CD4-positive, alpha-beta memory T cell (primary cell): ENCODE measurements at places on chromosomes 3 and 15. TPM values are rescaled to one million over a fixed set of nuclear protein-coding genes. Genes with fewer than 3 reads are reported as not detected.

NTRK3 gene
- not detected for polyA plus RNA-seq

FES gene
- polyA plus RNA-seq, result not detected

CRABP1 gene
- not detected for polyA plus RNA-seq

PLA2G4B gene
- 2.8 TPM for polyA plus RNA-seq

LRRN1 gene
- polyA plus RNA-seq, result 0.17 TPM

GPR62 gene
- polyA plus RNA-seq, result not detected

- H3K27me3 ChIP-seq, result no peaks in the 10 kb centered on the region
- H3K36me3 ChIP-seq, result no peaks in the 10 kb centered on the region
- no peaks in the 10 kb centered on the region for H3K4me1 ChIP-seq
- no peak for DNase-seq
- H3K4me3 ChIP-seq, result no peak overlapping the region
- H3K27ac ChIP-seq, result no peak overlapping the region
Observed at GRCh38 chr3:80051602-80051962, 283.8 kb upstream of the ROBO1 start.

GRCh38 chr15:74261685-74262084 is 25.6 kb downstream of the CCDC33 start:
- no peaks in the 10 kb centered on the region for H3K4me1 ChIP-seq
- no peak for DNase-seq
- H3K36me3 ChIP-seq, result no peaks in the 10 kb centered on the region
- no peaks in the 10 kb centered on the region for H3K27me3 ChIP-seq

DNA sequence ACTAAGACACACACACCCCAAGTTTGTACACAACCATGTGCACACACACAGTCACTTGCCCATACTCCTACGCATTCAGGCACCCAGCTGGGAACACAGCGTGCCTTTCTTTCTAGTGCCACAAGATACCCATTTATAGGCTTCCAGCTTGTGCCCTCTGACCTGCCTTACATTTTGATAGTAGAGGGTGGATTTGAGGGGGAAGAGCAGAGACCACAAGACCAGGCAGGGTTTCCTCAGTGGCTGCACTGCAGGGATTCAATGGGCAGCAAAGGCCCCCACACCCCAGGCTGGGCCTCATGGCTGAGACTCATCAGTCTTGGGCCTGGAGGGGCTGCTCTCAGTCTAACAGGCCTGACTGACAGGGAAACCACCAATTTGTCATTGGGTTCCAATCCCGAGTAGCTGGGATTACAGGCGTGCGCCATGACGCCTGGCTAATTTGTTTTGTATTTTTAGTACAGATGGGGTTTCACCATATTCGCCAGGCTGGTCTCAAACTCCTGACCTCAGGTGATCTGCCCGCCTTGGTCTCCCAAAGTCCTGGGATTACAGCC is 18.8 kb upstream of the ANKDD1A start:
- H3K36me3 ChIP-seq, result no peaks in the 10 kb centered on the region
- peaks cover 72% of the 10 kb centered on the region for H3K4me1 ChIP-seq
- no peak for DNase-seq
- H3K27ac ChIP-seq, result peak overlapping the region; percentile 89

DNA sequence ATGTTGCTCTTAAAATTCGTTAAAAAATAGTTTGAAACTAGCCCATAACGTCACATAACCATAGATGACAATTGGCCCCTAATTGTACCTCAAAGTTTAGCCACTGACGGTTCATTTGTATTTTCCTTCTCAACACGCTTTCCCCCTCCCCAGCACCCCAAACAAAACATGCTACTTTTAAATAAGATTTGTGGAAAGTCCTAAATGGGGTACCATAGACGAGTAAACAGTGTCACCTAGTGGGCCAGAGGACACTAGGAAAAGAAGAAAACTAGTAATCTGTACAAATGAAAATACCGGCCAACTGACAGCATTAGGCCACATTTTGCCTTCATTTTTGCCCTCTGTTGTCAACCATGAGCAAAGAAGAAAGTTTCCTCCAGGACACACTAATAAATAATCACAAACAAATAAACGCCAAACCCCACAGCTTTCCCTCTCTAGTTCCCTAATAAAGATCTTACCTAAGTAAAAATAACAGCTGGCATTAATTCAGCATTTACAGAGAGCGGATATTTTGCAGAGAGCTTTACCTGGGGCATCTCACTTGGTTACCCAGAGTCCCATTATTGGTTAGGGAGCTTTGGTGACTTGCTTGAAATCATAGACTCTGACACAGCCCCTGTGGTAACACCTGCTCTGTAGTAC is 175.1 kb upstream of the ATP11B start:
- no peak overlapping the region for H3K27ac ChIP-seq
- H3K4me3 ChIP-seq, result no peak overlapping the region
- no peak for DNase-seq
- no peaks in the 10 kb centered on the region for H3K27me3 ChIP-seq

- H3K4me1 ChIP-seq, result no peaks in the 10 kb centered on the region
- no peak overlapping the region for H3K4me3 ChIP-seq
- no peak overlapping the region for H3K27ac ChIP-seq
- DNase-seq, result no peak
- H3K36me3 ChIP-seq, result no peaks in the 10 kb centered on the region
- H3K27me3 ChIP-seq, result no peaks in the 10 kb centered on the region
Observed at GRCh38 chr3:64058566-64058965, 35.3 kb upstream of the PSMD6 start.

DNA sequence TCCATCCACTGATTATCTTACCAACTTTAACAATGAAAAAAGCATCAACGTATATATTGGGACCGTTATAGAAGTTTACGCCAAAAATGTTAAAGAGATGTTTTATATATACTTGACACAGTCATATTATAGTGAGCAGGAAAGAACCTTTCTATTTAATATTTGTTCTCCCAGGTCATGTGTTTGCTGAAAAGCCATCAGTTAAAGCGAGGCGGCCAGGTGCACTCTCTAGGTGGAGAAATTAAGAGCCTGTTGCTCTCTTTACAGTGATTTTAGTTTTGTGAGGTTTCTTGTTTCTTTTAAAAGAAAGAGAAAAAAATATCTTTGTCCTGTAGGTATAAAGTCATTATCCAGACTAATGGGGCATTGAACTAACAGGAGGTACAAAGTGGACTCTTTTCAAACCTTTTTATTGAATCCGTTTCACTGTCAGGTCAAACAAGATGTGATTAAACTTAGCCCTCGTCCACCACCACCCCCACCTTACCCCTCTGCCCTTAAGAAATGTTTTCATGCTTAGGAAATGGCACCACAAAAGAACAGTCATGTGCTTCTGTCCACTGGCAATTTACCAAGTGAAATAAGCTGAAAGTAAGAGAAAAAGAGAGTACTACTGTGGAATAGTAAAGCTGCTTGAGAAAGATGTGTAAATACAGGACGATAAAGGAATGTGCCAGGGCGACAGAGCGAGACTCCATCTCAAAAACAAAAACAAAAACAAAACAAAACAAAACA is 279.9 kb downstream of the PTPRG start:
- no peak for DNase-seq
- H3K4me1 ChIP-seq, result no peaks in the 10 kb centered on the region
- no peaks in the 10 kb centered on the region for H3K36me3 ChIP-seq
- no peaks in the 10 kb centered on the region for H3K27me3 ChIP-seq
- H3K27ac ChIP-seq, result no peak overlapping the region
- no peak overlapping the region for H3K4me3 ChIP-seq

DNA sequence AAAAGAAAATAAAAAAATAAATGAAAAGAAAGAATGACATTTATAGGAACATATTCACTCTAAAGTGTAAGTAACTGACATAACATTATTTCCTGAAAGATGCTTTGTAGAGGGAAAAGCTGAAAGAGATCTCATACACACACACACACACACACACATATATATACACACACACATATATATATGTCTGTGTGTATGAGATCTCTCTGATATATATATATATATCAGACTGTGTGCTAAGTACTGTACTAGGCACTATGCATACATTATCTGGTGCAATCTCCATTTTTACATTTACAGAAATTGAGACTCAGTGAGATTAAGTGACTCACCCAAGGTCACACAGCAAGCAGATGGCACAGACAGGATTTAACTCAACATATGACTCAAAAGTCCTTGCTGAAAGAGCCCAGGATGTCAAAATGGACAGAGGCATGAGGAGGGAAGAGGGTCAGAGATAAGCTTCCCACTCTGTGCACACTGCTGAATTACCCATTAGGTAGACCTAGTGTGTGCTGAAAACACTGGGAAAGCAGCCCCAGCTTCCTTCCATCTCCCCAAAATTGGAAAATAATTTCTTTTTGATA is 15.0 kb downstream of the BHLHE40 start:
- peaks cover 2% of the 10 kb centered on the region for H3K4me1 ChIP-seq
- no peak overlapping the region for H3K4me3 ChIP-seq
- DNase-seq, result no peak
- no peak overlapping the region for H3K27ac ChIP-seq
- H3K27me3 ChIP-seq, result no peaks in the 10 kb centered on the region

- H3K4me3 ChIP-seq, result no peak overlapping the region
- no peaks in the 10 kb centered on the region for H3K36me3 ChIP-seq
- no peaks in the 10 kb centered on the region for H3K27me3 ChIP-seq
- no peak overlapping the region for H3K27ac ChIP-seq
- no peak for DNase-seq
- H3K4me1 ChIP-seq, result no peaks in the 10 kb centered on the region
Observed at GRCh38 chr3:80439490-80439889, 671.7 kb upstream of the ROBO1 start.

DNA sequence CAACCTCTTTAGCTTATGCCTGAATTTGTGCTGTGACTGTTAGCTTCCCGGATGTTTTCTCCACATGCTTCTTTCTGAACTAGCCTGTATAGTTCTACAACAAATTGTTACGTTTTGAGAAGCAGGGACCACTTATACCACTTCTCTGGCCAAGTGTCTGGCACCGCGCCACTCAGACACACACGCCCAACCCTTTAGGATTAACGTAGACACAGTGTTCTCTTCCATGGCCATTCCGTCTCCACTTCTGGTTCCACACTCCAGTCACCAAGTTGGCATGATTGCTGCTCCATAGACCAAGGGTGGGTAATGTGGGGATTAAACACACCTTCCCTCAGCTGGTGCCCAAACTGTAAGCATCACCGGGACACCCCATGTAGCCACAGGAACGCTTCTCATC is 755 bp upstream of the TMEM108 start:
- no peak overlapping the region for H3K27ac ChIP-seq

- H3K27me3 ChIP-seq, result no peaks in the 10 kb centered on the region
- no peak overlapping the region for H3K4me3 ChIP-seq
- no peaks in the 10 kb centered on the region for H3K4me1 ChIP-seq
Observed at GRCh38 chr3:87822563-87822962, 236.2 kb downstream of the CGGBP1 start.

GRCh38 chr15:34851751-34852150 is 56.4 kb upstream of the ACTC1 start:
- H3K4me3 ChIP-seq, result no peak overlapping the region
- no peaks in the 10 kb centered on the region for H3K4me1 ChIP-seq
- DNase-seq, result no peak
